ENCODE measurements at places on chromosomes 11 and 22.

DNA sequence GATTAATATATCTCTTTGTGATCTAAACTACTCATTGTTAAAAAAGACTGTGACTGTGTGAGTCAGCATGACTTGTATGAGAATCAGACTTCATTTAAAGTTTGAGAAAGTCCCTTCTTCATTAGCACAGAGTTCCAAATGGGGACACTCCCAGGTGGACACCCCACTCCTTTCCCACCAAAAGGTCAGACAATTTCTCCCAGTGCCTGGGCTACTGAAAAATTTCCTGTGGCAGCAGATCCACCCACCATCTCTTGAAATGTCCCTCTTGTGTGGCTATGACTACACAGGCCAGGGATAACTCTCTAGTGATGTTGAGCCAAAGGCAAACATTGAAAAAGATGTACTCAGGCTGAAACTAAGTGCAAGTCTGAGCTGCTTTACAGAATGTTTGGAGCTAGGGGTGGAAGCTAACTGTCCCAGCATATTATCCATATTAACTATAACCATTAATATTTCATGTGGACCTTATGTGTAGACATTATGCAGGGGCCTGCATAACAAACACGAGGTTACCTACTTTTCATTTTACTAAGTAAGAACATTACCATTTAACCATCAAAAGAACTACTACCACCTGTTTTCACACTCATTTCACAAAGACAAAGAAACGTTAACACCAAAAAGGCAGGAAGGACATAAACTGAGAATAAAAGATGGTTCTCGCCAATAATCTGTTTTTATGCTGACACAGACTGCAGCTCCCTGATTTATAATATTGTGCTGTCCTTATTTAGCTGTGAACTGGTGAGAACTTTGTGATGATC is 44.8 kb downstream of the MMP20 start:
- no peak for DNase-seq

- DNase-seq = no peak
Observed at GRCh38 chr11:61985869-61986268, 18.4 kb upstream of the FTH1 start.

DNA sequence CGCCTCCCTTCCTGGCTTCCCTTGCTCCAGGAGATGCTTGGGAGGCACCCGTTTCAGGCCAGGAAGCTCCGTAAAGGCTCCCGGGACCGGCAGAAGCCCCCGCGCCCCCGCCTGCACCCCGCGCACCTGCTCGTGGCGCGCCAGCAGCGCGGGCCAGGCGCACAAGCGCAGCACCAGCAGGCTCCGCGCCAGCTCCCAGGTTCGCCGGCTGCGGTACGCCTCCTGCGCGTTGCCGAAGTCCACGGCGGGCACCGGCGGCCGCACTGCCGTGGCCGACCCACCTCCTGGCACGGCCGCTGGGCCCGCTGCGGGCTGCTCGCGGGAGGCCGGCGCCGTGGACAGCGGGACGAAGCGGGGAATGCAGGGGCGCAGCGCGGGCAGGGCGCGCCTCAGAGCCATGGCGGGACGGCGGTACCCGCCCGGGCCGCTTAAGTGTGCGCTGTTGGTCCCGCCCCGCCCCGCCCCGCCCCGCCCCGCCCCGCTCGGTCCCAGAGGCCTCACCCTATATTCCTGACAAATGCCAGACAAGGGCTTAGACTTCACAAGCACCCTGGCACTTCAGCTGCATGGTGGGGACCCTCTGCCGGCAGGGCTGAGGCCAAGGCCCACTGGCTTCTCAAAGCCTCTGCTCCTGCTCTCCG is at the start of gene PRODH:
PRODH (minus strand) TSS at position 405 of the 641 bp plus-strand sequence; CDS start at position 399, 6 bp downstream.
- no peak for DNase-seq

- DNase-seq = no peak
Observed at GRCh38 chr22:29481265-29482000, 1.4 kb downstream of the NEFH start.

GRCh38 chr11:69272831-69273485 is 21.0 kb upstream of the MYEOV start:
- no peak for DNase-seq

GRCh38 chr11:19714022-19714386 is 1.4 kb downstream of the NAV2 start:
- DNase-seq = no peak

GRCh38 chr11:36073411-36074203 is 129.7 kb downstream of the LDLRAD3 start:
- peak; percentile 77 for DNase-seq

DNA sequence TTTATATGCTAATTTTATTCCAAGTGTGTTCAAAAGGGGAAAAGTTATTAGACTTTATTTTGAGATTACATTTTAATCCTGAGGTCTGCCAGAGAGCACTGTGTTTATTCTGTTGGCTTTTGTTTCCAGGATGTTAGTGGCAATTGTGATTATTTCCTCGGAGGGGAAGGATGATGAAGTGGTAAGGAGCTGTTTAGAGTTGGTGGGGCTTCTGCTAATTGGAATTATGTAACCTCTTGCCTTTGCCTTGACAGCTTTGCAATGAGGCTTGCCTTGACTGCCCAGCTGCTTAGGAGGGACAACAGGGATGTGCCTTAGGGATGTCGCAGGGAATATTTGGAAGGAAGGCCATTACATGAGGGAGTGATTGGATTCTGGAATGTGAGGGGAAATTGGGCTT is 89.7 kb upstream of the E2F8 start:
- no peak for DNase-seq

DNA sequence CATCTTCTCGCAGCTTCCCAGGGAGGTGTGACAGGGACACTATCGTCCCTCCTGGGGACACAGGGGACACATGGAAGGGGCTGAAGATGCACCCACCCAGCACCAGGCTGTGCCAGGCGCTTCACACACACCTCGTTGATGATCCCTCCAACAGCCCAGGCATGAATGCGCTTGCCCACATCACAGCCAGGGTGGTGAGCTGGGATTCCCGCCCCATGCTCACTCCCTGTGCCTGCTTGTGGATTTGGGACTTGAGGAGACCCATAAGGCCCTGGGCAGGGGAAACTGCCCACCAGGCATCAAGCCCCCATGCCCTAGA is 57.8 kb downstream of the OTOG start:
- DNase-seq = no peak

GRCh38 chr11:103624708-103625623 is 411.5 kb upstream of the DDI1 start:
- DNase-seq = no peak

GRCh38 chr11:103395612-103396011 is 286.4 kb downstream of the DYNC2H1 start:
- DNase-seq = no peak

DNA sequence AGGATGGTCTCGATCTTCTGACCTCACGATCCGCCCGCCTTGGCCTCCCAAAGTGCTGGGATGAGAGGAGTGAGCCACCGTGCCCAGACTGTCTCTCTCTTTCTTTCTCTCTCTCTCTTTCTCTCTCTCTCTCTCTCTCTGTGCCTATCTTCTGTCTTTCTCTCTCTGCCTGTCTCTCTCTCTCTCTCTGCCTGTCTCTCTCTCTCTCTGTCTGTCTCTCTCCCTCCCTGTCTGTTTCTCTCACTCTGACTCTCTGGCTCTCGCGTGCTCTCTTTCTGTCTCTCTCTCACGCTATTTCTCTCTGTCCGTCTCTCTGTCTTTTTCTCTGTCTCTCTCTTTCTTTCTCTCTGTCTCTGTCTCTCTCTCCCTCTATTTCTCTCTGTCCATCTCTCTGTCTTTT is 3911.2 kb upstream of the OR11H1 start:
- DNase-seq = no peak

DNA sequence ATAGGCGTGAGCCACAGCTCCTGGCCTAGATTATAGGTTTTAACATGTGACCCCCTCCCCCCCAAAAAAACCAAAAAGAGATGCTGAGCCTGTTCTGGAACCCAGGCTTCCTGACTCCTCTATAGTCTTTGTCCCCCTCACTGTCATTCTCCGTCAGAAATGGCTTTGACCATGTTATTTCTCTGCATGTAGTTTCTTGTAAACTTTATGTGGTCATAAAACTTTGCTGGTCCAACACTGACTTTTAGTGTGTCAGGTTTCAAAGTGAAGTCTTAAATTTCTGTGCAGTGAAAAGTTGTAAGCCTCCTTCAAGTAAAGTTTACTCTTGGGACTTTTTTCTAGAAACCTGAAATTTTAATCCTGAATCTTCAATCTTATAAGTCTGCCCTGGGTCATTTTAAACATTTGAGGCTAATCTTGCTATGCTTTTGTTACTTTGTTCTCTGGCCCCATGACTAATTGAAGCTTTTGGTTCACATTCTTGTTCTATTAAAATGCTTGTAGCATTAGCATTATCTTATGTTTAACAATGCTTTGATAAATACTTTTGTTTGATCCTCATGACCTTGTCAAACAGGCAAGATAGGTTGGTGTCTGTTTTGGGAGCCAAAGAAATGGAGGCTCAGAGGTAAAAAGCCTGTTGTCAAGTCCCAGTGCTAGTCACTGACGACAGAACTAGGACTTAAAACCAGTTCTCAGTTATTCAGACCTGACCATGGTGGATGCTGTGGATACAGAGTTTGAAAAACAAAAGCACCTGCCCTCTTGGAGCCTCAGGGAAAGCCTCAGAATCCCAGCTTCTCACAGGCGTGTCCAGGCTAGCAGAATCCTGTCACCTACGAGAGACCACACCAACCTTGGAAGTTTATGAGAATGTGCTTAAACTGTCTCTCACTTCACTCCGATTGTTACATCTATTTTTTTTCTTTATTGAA is 87.7 kb upstream of the HORMAD2 start:
- DNase-seq = no peak

GRCh38 chr11:109019342-109019936 is 354.6 kb downstream of the DDX10 start:
- no peak for DNase-seq

GRCh38 chr11:35800970-35801953 is 138.7 kb downstream of the TRIM44 start:
- DNase-seq = no peak

Measured in foreskin melanocyte (primary cell).